Midbrain (tissue), 1 donor: ENCODE measurements at places on chromosomes 4 and X.

DNA sequence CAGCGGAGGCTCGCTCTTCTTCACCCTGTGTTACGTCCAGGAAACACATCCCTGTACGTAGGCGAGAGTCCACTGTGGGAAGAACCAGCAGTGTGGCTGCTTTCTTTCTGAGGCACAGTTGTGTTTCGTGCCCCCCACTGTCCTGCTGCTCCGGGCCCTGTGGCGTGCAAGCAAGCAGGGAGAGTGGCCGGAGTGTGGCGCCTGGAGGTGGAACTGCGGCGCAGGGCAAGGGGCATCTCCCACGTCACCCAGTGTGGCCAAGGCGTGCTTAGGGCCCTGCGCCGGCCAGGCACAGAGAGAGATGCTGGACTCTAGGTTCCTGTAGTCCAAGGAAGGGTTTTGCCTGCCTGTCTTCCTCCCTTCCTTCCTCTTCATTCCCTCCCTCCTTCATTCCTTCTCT, 13.3 kb upstream of the PSAPL1 start:
- DNase-seq: no peak

DNA sequence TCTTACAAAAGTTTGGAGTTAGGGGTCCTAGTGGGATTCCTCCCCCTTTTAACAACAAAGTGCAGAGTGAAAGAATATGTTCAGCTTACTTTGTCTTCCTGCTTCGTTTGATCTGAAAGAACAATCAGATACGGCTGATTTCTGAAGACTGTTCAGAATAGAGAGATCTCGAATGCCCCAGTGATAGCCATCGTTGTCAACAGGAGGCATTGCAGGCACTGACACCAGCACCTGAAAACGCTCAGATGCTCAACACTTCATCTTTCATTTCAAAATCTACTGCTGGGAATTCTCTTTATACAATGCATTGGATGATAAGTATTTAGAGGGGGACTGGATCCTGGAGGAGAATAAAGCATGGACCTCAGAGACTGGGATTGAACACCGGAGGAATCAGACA, 186.3 kb upstream of the TENM3 start:
- DNase-seq: no peak

- DNase-seq: no peak
Observed at GRCh38 chr4:87141428-87141827, 79.0 kb downstream of the KLHL8 start.

DNA sequence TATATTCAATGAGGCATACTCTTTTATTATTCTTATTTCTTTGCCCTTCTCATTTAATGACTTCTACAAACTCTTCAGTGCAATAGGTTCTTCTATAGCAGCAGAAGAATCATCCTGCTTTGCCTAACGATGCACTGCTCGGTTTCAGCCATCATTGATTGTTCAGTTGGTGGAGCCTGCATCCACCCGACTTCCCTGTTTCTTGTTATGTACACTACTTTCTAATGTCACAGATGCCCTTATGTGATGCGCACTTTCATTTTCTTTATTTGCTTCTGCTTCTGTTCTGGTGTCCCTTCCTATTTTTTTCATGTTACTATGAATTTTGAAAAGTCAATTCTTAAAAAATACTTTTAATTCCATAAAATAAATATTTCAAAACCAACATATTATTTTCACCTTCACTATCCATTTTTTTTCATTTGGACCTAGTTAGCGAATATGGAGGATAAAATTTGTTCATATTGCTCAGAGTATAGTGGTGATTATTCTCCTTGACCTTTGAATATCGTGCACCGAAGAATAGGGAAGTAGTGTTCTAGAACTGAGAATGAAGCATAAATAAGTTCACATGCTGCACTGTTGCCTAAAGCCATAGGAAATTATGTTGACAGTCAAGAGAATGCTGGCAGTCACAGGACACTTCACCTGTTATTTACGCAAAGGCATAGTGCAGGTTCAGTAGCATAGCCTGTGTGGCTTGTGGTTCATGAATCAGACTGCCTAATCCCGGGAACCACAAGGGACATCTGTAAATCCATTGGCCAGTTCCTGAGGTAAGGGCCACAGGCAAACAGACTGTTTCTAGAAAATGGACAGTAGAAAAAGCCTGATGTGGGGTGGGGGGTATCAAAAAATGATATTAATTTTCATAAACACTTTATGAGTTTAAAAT, 21.3 kb upstream of the SFRP2 start:
- no peak for DNase-seq

GRCh38 chr4:140061659-140062289, 92.2 kb downstream of the MAML3 start:
- DNase-seq: no peak

DNA sequence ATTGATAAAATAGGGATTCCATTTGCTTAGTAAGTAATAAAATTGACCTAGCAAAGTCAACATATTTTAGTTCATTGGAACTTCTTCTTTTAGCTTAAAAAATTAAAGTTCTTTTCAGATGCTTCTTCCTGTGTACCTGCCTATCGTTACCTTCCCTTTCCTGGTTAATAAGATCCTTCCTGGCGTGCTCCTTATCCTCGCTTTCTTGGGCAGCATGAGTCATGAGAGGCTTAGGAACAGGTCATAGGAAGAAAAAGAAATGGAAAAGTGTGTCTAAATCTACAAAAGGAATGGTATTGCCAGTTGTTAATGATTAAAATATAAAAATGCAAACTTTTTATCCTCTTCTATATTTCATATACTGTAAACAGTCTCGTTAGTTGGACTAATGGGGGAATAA, 170.3 kb downstream of the DCTD start:
- no peak for DNase-seq
